ENCODE measurements at places on chromosomes 7 and 10. TPM values are rescaled to one million over a fixed set of nuclear protein-coding genes. Genes with fewer than 3 reads are reported as not detected.

Gene SMKR1
- 0.32 TPM for total RNA-seq

GRCh38 chr7:146736446-146737190, 620.0 kb downstream of the CNTNAP2 start:
- DNase-seq: no peak

DNA sequence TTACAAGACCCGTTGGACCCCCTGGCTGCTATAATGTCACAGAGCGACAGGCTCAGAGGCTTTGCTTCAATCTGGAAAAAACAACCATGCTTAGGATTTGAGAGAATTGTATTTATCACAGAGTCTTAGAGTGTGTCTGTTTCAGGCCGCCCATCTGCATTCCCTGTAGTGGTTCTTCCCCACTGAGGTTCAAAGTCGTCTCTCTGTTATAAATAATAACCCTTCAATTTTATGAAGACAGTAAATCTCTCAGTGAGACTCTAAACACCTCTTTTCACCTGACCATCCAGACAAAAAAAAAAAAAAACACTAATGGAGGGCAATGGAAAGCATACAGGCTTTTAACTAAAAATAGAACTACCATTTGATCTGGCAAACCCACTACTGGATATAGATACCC, 565.4 kb upstream of the AUTS2 start:
- DNase-seq: no peak

DNA sequence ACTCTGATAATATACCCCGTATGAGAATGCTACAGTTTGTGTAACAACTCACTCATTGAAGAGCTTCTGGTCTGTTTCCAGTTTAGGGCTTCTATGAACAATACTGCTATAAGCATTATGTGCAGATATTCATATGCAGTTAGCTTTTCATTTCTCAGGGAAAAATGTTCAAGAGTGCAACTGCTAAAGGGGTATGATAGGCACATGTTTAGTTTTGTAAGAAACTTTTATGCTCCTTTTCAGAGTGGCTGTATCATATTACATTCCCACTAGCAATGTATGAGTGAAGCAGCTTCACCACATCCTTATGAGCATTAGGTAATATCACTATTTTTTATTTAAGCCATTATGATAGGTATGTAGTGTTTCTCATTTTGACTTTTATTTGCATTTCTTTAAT, 182.6 kb upstream of the CXCL12 start:
- DNase-seq: no peak

DNA sequence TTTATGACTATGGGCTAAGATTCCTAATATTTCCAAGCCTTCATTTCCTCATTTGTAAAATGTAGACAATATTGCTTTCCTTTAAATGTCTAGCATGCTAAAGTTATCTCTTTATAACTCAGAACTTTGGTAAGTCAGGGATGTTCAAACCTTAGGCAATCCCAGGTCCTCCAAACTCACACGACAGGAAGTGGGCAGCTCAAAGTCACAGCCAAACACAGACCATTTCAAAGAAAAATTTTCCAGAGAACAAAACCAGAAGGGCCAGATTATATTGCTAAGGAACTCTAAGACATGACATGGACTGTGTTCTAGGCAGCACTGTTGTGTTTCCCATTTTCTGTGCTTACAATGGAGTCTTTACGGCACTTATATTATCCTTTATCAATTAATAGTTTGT, 87.8 kb upstream of the DYNC1I1 start:
- DNase-seq: no peak

Gene CHAT
- 1.2 TPM for total RNA-seq
